ENCODE measurements at places on chromosomes 16 and 17.

GRCh38 chr17:72566671-72567484 is 446.1 kb downstream of the SOX9 start:
- no peak for DNase-seq

DNA sequence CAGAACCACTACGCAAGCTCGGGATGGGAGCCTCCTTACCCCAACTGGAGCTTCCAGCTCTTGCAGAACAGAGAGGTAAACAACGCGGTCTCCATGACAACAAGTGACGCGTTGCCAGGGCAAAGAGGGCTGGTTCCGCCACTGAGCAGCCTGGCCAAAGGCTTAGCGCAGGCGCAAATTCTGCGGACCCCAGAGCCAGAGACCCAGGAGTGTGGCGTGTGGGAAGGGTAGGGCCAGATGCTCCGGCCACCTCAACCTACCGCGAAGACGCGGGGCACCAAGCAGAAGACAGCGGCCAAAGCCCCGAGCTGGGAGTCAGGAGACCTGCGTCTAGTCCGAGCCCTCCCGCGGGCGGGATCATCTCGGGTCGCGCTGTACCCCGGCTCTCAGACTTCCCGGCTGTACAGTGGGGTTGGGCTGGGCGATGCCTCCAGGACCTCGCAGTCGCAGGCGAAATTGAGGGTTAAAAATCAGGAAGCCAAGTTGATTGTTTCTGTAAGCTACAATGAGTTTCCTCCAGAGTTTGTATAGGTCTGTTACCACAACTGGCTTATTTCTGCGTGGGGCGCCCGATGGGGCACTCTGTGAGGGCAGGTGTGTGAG is at the start of gene TEKT1:
TSS of gene TEKT1 (minus strand) at position 69 of the 603 bp plus-strand sequence. CDS start 1,353 bp downstream, outside the sequence.
- no peak for DNase-seq

DNA sequence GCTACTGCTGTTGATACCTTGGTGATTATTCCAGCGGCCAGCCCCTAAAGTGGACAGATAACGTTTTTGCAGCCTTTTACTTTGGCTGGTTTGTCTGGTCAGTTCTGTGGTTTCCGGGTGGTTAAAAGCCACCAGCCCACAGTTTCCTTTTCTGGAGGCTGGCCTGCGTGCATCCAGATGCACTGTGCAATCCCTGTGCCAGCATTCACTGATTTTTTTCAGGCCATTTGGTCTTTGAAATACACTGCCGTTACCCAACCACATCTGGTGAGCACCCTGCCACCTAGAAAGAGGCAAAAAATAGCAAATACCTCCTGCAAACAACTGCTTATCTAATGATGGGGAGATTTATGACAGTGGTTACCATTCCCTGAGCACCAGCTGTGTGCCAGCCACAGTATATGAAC is 797 bp downstream of the NUDT7 start:
- DNase-seq: no peak

- peak; percentile 68 for DNase-seq
Measured at GRCh38 chr17:73476890-73477350, 165.1 kb upstream of the CDC42EP4 start.

DNA sequence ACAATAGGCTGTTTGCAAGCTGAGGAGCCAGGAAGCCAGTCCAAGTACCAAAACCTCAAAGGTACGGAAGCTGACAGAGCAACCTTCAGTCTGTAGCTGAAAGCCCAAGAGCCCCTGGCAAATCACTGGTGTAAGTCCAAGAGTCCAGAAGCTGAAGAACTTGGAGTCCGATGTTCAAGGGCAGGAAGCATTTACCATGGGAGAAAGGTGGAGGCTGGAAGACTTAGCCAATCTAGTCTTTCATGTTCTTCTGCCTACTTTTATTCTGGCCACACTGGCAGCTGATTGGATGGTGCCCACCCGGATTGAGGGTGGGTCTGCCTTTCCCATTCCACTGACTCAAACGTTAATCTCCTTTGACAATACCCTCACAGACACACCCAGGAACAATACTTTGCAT is 15.3 kb downstream of the CD300LB start:
- DNase-seq: no peak

DNA sequence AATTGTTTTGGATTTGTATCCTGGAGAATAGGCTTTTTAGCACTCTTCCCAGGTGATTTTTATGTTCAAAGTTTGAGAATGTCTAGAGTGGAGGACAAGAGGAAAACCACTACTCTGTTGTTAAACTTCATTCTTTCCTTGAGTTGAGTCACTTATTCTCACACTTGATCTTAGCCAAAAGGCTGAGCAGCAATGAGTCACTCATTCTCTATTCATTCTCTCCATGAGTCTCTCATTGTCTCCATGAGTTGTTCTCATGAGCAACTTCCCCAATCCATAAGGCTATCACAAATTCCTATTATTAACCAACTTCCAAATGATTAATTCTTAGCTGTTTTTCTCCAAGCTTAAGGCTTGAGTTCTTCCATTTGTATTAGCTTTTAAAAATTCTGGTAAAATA is 1393.3 kb downstream of the CDH8 start:
- DNase-seq: no peak

DNA sequence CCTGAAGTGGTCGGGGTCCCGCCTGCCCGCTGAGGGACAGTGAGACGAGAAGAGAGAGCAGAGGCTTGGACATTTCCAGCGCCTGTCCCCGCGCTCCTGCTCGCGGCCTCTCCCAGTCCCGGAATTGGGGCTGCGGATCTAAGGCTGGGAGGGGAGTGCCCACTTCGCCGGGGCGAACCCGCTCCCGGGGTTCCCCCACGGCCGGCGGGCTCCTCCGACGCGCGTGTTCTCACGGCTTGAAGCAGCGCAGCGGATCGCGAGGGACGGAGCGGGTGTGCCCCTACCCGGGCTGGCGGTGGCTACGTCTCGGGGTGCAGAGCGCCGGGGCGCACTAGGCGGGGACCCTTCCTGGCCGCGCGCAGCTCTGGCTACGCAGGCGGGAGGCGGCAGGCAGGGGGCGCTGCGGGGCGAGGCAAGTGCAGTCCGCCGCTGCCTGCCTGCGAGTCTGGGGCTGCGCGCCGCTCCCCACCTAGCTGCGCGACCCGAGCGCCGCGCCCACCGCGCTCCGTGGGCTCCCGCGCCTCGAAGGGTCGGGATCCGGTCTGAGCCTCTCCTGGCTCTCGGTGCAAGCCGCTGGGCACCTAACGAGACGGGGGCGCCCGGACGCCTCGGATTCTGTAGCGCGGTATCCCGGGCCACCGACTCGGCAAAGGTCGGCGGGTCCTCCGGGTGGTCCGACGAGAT is 1.2 kb downstream of the NGFR start:
- DNase-seq: peak; percentile 56

- no peak for DNase-seq
Measured at GRCh38 chr17:80106751-80107150, 5.4 kb downstream of the GAA start.

GRCh38 chr16:8955828-8956227 is 7.9 kb downstream of the USP7 start:
- DNase-seq: no peak

GRCh38 chr17:44010966-44011647 is 3.7 kb downstream of the TMEM101 start:
- DNase-seq: no peak

DNA sequence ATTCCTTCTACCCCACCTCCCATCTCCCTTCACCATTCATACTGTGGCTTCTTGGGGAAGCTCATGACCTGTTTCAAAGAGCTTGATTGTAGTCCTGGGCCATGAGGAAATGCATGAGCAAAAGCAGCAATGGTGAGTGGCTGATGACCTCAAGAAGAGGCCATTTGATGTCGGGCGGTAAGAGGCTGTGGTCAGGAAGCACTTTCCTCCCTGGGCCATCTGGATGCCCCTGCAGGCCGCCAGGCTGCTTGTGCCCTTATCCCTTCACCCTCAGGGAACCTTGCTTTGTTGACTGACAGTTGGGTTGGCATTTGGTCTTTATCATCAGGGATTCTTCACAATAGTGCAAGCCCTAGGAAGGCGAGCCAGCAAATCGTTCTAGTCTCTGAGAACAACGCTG is 78.3 kb upstream of the TBX2 start:
- no peak for DNase-seq

DNA sequence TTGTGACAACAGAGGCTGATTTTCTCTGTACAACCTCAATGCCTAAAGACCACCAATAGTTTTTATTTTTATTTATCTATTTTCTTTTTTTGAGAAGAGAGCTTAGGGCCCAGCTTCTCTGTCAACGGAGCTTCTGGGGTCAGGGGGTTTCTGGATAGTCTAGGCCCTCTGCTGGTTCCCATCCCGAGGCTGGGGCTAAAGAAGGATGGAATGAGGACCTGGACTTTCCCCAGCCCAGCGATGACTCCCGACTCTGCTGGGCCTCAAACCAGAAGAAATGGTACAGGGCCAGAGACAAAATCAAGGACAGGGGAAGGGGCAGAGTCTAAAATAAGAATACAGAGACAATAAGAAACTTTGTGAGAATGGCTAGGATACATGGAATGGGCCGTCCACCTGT is 5.7 kb upstream of the TSPOAP1 start:
- no peak for DNase-seq

DNA sequence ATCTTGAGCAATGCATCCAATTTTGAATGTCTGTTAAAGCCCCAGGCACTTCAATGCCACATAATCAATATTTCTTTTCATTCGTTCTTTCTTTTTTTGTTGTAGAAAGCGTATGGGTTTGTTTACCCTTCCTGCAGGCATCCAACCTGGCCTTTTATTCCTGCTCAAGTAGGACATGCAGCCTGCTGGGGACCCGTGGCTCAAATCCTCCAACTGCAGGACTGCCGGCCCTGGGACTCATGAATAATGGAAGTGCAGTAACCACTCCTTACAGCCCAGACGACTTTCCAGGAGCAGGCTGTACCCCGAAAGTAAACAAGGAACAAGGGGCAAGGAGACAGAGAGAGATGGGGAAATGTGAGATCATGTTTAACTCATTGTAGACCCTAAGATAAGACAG is 126.4 kb downstream of the SALL1 start:
- DNase-seq: peak; percentile 3

GRCh38 chr16:88289561-88289960 is 93.2 kb upstream of the ZNF469 start:
- DNase-seq: no peak

DNA sequence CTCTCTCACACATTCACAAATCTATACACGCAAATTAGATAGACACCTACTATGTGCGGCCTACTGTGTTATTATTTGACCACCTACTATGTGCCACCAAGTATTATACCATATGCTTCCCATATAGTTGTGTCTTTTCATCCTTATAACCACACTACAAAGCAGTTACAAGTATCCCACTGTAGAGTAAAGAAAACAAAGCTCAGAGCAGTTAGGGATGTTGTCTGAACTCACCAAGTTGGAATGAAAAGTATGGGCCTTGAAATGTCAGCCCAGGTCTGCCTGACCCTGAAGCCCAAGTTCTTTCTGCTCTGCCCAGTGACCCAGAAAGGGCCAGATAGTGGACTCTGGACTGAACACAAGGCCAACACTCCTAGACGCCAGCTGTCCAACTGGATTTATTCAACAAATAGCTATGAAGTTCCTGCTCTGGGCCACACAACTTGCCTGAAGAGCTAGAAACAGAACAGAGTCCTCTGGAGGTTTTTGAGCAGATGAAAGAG is 8.5 kb downstream of the KRT37 start:
- DNase-seq: no peak
